ENCODE measurements at places on chromosomes 2 and 18.

GRCh38 chr2:51103205-51103604 lies 71.3 kb upstream of the NRXN1 start:
- H3K36me3 ChIP-seq, result no peaks in the 10 kb centered on the region
- DNase-seq, result no peak
- no peaks in the 10 kb centered on the region for H3K27me3 ChIP-seq
- H3K4me1 ChIP-seq, result no peaks in the 10 kb centered on the region
- no peak overlapping the region for H3K27ac ChIP-seq

- no peaks in the 10 kb centered on the region for H3K27me3 ChIP-seq
- H3K4me3 ChIP-seq, result peak overlapping the region; percentile 46
- peak overlapping the region; percentile 95 for H3K27ac ChIP-seq
- H3K4me1 ChIP-seq, result peaks cover 64% of the 10 kb centered on the region
These were observed 13.2 kb downstream of the SERPINE2 start for GRCh38 chr2:224025874-224026273.

DNA sequence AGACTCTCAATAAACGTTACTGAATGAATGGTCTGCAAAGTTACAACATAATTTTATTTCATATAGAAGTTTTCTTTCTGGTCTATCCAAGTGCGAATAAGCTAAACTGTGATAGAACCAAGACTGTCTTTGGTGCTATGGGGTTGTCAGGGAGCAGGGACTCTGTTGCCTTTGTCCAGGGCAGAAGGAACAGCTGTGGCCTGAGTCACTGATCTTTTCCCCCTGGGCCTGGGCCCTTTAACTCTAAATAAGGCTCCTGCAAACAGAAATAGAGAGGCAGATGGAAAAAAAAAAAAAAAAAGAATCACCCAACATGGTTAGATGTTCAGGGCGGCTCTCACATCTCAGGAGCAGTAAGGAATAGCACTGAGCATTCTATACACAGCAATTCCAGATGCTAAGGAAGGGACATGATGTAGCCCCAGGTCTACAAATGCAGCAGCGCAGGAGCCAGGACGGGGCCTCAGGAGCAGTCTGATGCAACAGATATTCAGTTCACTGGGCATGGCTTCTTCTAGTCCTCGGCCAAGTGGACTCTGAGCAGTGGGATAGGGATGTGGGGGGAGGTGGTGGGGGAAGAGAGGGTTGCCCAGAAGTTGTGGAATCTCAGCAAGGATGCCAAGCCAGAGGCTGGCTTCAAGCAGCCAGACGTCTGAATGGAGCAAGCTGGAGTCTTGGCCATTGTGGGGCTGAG lies 247.1 kb upstream of the SIX2 start:
- H3K36me3 ChIP-seq, result no peaks in the 10 kb centered on the region
- no peak for DNase-seq
- H3K4me3 ChIP-seq, result no peak overlapping the region
- H3K27me3 ChIP-seq, result peaks cover 2% of the 10 kb centered on the region
- H3K4me1 ChIP-seq, result no peaks in the 10 kb centered on the region

GRCh38 chr2:42164046-42164445 lies 5.1 kb upstream of the EML4 start:
- H3K27me3 ChIP-seq, result peaks cover 23% of the 10 kb centered on the region
- H3K4me1 ChIP-seq, result peaks cover 4% of the 10 kb centered on the region
- DNase-seq, result no peak
- H3K36me3 ChIP-seq, result no peaks in the 10 kb centered on the region
- H3K4me3 ChIP-seq, result no peak overlapping the region

- no peak overlapping the region for H3K27ac ChIP-seq
- no peaks in the 10 kb centered on the region for H3K4me1 ChIP-seq
- no peak overlapping the region for H3K4me3 ChIP-seq
- H3K36me3 ChIP-seq, result no peaks in the 10 kb centered on the region
- H3K27me3 ChIP-seq, result peaks cover 4% of the 10 kb centered on the region
- DNase-seq, result no peak
These were observed 196.4 kb downstream of the TNS1 start for GRCh38 chr2:217806482-217806765.

GRCh38 chr2:177692783-177693269 lies 300.3 kb downstream of the AGPS start:
- H3K36me3 ChIP-seq, result no peaks in the 10 kb centered on the region
- DNase-seq, result no peak
- H3K27me3 ChIP-seq, result peaks cover 24% of the 10 kb centered on the region
- H3K4me3 ChIP-seq, result no peak overlapping the region
- peaks cover 2% of the 10 kb centered on the region for H3K4me1 ChIP-seq
- no peak overlapping the region for H3K27ac ChIP-seq

- H3K27me3 ChIP-seq, result no peaks in the 10 kb centered on the region
- H3K4me1 ChIP-seq, result no peaks in the 10 kb centered on the region
- H3K36me3 ChIP-seq, result no peaks in the 10 kb centered on the region
- H3K27ac ChIP-seq, result no peak overlapping the region
- no peak overlapping the region for H3K4me3 ChIP-seq
These were observed 128.3 kb downstream of the SH3BP4 start for GRCh38 chr2:235080101-235080500.

Measured in activated CD4-positive, alpha-beta T cell treated with anti-CD3 and anti-CD28 coated beads, Interleukin-2, amount 10 ng/mL, durations not matched to agents 24 days and 14 days (primary cell).